NCI-H2081 treated with DMSO at 0.1 percent for 48 hours (cell line): ENCODE measurements at places on chromosomes 7 and 10.

DNA sequence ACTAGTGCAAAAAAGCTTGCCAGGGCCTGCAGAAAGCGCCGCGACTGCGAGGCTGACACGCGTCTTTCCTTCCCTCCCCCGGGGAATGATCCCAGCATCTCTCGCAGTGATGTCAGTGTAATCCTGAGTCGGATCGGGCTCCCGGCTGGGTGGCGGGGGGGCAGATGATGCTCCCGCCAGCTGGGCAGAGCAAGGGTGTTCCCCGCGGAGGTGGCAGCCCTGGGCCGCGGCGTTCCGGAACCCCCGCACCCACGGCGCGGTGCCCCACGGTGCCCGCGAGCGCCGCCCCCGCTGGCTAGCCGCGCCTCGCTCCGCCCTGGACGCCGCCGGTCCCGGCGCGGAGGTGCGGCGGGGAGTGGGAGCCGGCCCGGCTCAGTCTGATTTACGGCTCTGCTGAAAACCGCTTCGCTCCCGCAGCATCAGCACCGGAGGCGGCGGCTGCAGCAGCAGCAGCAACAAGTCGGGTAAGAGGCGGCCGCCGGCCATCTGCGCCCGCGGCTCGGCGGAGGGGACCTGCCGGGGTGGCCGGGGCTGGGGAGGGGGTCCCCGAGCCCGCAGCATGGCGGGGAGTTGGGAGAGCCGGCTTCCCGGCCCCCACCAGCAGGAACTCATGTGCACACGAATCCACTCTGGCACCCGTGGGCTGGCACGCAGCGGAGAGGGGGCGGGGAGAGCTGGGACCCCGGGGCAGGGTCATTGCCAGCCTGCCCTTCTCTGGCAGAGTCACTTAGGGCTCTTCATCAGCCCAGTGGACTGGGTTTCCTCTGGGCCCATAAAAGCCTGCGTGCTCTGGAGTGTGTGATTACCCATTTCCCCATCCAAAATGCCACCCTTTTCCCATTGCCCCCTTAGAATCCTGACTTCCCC is at the start of gene ZNF365:
ZNF365 (plus strand) TSS at position 375 of the 867 bp plus-strand sequence. CDS start 1,825 bp downstream, outside the sequence.
- DNase-seq, result no peak

DNA sequence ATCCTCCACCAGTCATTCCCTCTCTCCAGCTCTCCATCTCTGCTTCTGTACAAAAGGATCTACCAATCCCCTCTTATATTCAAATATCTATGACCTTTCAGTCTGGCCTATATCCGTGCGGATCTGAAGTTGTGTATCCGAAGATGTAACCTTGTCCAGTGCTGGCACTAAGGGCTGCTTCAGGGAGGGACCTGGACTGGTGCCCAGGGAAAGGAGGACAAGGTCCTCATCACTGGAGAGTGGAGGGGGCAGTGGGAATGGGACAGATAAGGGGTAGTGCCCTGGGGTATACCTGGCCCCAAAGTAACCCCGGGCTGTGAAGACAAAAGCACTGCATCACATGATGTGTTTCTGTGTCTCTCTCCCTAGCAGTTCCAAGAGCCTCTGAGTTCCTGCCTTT is 1.8 kb downstream of the TMEM225B start:
- no peak for DNase-seq

DNA sequence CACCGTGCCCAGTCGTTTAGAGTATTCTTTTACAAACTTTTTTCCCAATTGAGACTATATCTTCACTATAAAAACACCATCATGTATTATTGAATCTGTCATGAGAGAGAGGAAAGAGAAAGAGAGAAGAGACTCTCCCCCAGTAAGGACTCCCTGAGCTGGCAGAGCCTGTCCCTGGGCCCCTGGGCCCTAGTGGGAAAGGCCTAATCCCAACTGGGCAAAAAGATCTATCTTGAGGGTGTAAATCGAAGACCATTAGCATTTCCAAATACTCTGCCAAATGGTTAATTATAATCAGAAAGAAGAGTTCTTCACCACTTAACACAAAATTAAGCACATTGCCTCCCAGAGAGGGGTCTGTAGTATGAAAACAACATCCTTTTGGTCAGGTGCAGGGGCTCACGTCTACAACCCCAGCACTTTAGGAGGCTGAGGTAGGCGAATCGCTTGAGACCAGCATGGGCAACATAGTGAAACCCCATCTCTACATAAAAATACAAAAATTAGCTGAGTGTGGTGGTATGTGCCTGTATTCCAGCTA is 108.2 kb downstream of the SKIDA1 start:
- DNase-seq, result no peak

- no peak for DNase-seq
These were observed 87.7 kb upstream of the CYP26C1 start for GRCh38 chr10:92972886-92973285.

DNA sequence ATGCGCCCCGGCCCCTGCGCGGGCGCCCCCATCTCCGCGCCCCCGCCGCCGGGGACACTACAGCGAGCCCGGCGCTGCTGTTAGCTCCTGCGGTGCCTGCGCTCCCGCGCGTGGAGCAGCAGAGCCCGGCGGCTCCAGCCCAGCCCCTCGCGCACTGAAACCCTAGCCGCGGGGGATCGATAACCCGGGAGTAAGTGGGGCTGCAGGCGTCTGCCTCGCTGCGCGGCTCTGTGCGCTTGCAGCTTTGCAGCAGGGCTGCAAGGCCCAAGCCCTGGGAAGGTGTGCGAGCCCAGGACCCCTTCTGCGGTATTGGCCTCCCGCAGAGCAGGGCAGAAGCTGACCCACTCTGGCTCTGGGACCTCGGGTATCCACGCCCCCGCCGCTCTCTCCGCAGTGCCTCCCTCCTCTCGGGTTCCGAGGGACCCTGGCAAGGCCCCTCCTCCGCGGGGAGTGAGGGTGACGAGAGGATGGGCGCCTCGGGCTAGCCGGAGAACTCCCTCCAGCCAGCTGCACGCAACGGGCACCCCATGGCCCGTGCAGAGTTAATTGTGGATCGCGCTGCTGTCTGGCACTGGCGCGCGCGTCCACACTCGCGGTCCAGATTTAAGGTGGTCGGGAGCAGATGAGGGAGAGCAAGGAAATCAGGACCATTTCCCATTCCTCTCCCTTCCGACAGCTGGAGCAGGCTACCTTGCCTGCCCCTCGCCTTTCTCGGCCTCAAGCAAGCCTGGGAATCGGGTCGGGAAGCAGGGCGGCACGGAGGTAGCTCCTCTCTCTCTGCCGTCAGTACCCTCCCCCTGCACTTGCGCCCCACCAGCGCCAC is 2.1 kb downstream of the SHH start:
- no peak for DNase-seq

GRCh38 chr7:25037325-25037724 is 57.3 kb upstream of the OSBPL3 start:
- no peak for DNase-seq

DNA sequence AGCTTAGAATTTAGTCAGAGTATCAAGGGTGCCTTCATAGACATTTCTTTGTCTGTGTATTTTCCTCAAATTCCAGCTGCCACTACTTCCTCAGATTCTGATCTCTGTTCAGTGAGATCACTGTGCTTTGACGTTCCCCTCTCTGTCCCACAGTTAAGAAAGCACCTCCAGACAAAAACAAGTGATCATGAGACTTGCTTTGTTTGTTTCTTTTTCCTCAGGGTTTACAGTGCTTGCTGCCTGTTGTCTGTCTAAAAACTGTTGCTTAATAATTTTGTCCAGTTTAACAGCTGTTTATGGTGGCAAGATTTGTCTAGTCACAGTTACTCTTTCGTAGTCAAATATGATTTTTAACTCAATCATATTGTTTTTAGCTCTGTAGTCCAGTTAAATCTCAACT is 29.1 kb downstream of the TRUB1 start:
- DNase-seq, result no peak

DNA sequence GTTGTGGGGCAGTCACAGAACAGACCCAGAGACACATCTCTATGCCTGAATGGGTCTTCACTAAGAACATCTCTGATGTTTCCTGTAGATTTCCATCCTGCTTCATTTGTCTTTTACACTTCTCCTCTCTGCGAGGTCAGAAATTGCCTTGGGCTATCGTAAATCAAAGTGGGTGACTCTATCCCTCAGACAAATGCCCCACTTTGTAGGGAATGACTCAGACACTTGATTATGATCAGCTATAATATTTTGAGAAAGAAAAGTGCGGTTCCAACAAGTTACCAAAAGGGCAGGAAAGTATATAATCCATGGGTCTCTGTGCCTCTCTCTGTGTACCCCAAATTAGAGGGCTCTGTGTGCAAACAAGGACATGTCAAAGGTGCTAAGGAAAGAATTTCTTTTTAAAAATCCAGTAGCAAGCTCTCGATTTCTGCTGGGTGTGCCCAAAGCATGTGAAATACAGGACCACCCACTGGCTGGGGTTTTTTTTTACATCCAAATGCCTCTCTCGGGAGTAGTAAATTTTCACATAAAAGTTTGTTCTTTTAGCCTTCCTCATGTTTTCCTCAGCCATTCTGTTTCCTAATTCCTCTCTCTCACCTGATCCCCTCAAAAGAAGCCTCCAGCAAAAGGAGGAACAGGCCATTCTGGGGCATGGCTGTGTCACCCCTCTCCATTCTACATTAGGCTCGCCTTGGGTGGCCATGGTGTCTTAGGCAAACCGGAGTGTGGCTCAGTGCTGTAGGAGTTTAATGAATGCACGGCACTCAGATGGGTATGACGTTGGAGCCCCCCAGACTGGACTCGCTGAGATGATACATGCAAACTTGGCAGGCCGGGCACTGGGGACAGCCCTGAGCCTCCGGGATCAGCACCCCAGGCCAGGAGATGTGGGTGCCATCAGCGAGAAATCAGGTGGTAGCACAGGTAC is 6.3 kb upstream of the OPN4 start:
- DNase-seq, result no peak

- DNase-seq, result no peak
These were observed 105.5 kb downstream of the BICC1 start for GRCh38 chr10:58618158-58618676.

DNA sequence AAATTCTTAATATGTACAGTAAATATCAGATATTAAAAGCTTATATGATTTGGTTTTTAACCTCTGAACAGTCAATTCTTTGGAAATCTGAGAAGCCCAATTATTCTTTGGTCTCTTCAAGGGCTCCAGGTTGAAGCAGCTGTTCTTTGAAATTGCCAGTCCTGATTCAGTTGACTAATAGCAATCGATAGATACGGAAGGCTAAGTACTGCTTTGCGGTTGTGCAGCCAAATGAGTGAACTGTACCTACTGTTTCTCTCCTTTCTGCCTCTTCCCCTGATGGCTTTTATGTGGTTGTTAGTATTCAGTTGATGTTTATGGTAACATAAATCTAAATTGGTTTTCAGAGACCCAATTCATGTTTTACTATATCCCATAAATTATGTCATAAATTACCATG is 103.1 kb upstream of the RPA3 start:
- DNase-seq, result no peak

- DNase-seq, result no peak
These were observed 25.5 kb downstream of the C1GALT1 start for GRCh38 chr7:7207876-7208275.

GRCh38 chr7:77674878-77675277 is 21.4 kb upstream of the RSBN1L start:
- no peak for DNase-seq

- no peak for DNase-seq
These were observed 56.3 kb upstream of the CAMK2B start for GRCh38 chr7:44381494-44382220.

DNA sequence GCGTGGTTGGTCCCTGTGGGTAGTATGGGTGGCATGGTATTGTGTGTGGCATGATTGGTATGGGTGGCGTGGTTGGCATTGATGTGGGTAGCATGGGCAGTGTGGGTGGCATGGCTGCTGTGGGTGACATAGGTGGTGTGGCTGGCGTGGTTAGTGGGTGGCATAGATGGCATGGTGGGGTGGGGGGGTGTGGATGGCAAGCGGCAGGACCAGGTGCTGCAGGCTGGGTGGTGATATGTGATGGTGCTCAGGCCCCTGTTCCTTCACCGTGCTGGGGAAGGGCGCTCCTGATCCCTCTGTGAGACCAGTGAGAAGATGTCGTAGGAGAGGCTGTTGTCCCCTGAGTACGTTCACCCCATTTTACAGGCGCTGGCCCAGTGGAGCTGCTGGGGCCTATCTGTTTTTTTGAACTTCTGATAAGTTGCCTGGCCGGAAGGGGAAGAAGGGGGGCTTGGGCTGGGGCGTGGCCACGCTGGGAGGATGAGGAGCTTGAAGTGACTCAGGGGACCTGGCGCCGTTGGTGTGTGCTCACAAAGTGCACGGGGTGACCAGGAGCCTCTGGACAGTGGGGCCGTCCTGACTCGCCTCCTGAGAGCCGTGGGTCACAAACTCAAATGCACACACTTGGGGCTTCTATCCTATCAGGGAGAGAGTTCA is 17.5 kb downstream of the INPP5A start:
- no peak for DNase-seq

- DNase-seq, result no peak
These were observed 103.0 kb downstream of the NXPH1 start for GRCh38 chr7:8536431-8536830.

DNA sequence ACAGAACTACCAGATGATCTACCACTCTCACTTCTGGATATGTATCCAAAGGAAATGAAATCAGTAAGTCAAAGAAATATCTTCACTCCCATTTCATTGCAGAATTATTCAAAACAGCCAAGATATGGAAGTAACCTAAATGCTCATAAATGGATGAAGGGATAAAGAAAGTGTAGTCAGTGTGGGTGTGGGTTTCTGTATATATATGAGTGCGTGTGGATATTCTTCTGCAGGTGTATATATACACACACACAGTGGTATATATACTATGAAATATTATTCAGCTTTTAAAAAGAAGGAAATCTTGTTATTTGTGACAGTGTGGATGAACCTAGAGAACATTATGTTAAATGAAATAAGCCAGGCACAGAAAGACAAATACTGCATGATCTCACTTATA is 48.7 kb downstream of the IMMP2L start:
- DNase-seq, result no peak

GRCh38 chr10:72525277-72525676 is 100.6 kb downstream of the MICU1 start:
- DNase-seq, result no peak

- no peak for DNase-seq
These were observed 248.3 kb upstream of the SLC26A5 start for GRCh38 chr7:103694304-103694703.

- no peak for DNase-seq
These were observed 686.9 kb upstream of the FOXK1 start for GRCh38 chr7:3995187-3995586.

GRCh38 chr10:73854310-73854709 is 20.0 kb downstream of the CAMK2G start:
- DNase-seq, result no peak

DNA sequence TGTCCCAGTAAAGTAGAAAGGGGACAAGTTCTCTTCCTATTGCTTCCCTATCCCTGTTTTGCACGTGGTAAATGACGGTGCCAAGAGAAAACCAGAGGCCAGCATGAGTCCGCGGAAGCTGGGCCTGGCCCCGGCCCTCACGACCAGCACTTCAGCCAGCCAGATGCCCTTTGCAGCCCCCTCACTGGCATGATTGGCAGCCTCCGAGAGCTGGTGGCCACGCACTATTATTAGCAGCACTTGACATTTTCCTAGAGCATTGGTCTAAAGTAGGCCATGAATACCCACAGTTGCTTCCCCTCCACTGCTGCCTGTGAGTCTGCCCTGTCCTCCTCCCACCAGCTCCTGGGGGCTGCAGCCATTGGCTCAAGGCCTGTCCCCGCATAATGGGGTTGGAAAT is 369.1 kb downstream of the PLXNA4 start:
- DNase-seq, result no peak

GRCh38 chr7:72403458-72404076 is 8.6 kb downstream of the CALN1 start:
- no peak for DNase-seq

GRCh38 chr10:92914478-92915325 is 66.4 kb downstream of the EXOC6 start:
- no peak for DNase-seq
